ENCODE measurements at places on chromosomes 11 and 22.

- no peak for DNase-seq
Observed at GRCh38 chr11:68031144-68031464, 623 bp downstream of the NDUFS8 start.

- DNase-seq, result no peak
Observed at GRCh38 chr22:46008836-46009596, 32.1 kb upstream of the WNT7B start.

- DNase-seq, result peak; percentile 55
Observed at GRCh38 chr22:37906364-37907008, 389 bp downstream of the MICALL1 start.

GRCh38 chr11:25485315-25485714 is 846.6 kb upstream of the ANO3 start:
- DNase-seq, result no peak

Measured in neural progenitor cell (in vitro differentiated cells).